GF-D8 (cell line): ENCODE measurements at places on chromosomes 6 and 20.

- no peak for DNase-seq
Measured at GRCh38 chr20:55252521-55252920, 752.8 kb downstream of the CBLN4 start.

DNA sequence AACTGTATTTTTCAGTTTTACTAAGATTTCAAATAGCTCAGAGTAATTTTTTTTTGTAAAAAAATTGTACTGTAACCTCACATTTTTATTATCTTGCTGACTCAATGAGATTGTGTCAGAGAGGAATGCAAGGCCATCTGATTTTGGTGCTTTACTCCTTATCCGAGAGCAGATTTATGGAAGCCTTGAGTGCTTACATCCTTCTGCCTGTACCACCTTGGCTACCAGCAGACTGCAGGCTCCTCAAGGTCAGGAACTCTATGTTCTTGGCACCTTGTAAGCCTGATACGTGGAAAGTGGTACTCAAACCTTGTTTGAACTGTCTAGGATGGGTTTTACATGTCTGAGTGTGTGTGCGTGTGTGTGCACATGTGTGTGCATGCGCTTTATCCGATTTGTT, 80.1 kb upstream of the MLIP start:
- no peak for DNase-seq

- no peak for DNase-seq
Measured at GRCh38 chr6:163417595-163417994, 3.1 kb downstream of the QKI start.

DNA sequence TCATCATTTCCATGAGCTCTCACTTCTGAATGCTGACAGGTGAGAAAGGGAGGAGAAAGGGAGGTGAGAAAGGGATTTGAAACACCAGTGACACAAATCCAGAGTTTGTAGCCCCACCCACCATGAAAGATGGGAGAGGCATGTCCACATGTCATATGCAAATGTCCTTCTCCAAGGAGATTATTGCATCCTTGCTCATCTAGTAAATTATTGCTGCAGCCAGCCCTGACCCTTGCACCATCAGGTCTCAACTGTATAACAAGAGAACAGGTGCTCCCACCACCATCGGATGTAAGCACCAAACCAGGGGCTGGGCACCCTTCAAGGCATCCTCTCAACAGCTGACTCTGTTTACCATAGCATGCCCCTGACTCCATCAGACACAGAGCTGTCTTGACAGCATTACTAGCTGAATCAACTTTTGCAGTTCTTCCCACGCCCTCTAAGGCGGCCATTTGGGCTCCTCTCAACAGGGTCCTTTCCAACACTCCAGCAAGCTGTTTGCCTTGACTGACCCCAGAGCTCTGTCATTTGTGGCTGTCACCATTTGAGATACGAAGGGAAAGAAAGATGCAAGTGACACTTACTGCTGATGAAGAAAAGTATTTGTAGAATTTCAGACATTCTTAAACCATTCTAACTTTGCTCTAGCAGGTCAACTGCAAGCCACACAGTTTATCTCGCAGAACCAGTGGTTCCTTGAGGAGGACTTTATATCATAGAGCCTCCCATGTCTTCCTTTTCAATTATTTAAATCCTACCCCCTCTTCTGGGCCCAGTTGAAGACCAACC, 14.2 kb downstream of the GFOD1 start:
- no peak for DNase-seq

- no peak for DNase-seq
Measured at GRCh38 chr6:15602154-15602553, 60.7 kb downstream of the DTNBP1 start.

DNA sequence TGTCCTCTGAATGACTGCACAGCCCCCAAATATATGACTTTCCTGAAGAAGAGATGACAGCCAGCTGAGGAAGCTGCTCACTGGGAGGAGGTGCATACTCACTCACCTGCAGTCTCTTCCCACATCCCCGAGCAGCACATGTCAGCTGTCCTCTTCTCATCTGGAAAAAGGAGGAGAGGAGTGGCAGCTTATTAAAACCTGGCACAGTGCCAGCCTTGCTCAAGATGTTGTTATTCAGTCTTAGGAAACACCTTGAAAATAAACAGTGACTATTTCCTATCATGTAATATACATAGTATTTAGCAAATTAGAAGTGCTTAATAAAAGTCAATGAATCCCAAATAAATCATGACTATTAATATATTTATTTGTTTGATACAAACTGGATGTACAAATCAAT, 232.9 kb downstream of the EPM2A start:
- DNase-seq = no peak

- no peak for DNase-seq
Measured at GRCh38 chr6:73798592-73798991, 102.6 kb downstream of the CD109 start.

DNA sequence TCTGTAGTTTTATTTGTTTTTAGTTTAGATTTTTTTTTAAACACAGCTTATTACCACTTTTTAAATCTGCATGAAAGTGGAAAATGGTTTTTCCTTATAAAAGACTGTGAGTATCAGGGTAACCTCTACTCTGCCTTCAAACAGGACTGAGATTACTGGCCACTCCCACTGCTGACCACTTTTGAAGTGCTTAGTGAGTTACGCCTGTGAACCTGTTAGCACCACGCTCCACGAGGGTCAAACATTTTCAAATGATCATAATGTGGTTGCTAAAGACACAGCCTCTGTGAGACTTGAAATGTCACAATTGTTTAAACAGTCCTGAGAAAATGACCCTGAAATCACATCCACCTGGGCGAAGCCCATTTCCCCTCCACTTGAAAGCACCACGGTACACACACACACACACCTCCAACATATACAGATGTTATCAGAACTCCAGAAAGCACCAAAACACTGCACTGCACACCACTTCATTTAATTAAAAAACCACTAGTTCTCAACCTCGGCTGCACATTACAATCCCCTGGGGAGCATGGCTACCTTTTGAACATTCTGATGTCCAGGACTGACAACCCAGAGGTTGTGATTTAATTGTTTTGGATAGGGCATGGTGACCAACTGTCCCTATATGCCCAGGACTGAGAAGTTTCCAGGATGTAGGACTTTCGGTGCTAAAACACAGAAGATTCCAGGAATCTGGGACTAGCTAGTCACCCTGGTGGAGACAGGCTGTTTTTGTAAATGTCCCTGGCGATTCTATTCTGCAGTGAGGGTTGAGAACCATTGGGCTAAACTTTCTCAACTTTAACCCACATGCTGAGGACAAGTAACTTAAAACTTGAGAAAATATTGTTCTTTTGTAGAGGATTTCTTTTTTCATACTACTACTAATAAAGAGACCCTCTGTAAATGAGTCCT, 176.4 kb upstream of the MYLIP start:
- DNase-seq = no peak

GRCh38 chr20:57819291-57819690, 109.5 kb upstream of the PMEPA1 start:
- no peak for DNase-seq

- DNase-seq = no peak
Measured at GRCh38 chr20:51659491-51660050, 108.6 kb downstream of the ATP9A start.

GRCh38 chr6:12361042-12361765, 71.0 kb downstream of the EDN1 start:
- no peak for DNase-seq

GRCh38 chr20:41218466-41218865, 81.1 kb downstream of the PLCG1 start:
- DNase-seq = no peak

- no peak for DNase-seq
Measured at GRCh38 chr6:53335224-53335994, 13.3 kb downstream of the ELOVL5 start.
